ENCODE measurements at places on chromosomes 7 and 10.

DNA sequence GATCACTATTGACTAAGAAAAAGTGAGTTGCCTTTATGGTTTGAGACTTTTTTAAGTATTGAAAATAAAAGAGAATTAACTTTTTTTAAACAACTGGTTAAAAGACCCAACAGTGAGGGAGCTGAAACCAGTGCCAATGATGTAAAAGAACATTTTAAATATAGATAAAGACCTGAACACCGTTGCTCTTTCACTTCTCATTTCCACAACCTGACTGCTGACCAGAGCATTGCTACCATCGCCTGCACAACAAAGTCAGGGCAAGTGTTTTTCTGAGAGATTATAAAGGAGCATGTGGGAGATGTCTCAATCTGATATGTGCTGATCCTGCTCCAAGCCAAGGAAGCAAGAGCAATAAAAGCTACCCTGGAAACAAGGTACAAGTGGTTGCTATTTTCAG, 34.7 kb downstream of the IMMP2L start:
- H3K4me3 ChIP-seq, result peak overlapping the region; percentile 61
- peaks cover 17% of the 10 kb centered on the region for H3K36me3 ChIP-seq
- H3K27ac ChIP-seq, result no peak overlapping the region
- H3K27me3 ChIP-seq, result no peaks in the 10 kb centered on the region
- H3K4me1 ChIP-seq, result peaks cover 35% of the 10 kb centered on the region

DNA sequence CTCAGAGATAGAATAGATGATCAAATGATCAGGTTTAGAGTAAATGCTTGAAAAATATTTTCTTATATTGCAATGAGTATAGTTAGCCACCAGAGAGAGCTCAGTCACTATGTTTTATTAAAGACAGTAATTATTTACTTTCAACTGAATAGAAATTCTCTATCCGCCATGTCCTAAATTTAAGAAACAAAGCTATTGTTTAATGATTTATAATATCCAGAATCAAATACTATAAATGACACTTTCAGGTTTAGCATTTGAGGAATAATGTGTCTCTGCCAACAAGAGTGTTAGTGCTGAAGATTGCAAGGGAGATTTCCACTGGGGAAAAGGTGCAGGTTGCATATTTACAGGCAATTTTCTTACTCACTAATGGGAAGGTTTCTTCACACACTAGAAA, 184.7 kb downstream of the DGKB start:
- no peaks in the 10 kb centered on the region for H3K27me3 ChIP-seq
- no peaks in the 10 kb centered on the region for H3K4me1 ChIP-seq
- DNase-seq, result no peak

DNA sequence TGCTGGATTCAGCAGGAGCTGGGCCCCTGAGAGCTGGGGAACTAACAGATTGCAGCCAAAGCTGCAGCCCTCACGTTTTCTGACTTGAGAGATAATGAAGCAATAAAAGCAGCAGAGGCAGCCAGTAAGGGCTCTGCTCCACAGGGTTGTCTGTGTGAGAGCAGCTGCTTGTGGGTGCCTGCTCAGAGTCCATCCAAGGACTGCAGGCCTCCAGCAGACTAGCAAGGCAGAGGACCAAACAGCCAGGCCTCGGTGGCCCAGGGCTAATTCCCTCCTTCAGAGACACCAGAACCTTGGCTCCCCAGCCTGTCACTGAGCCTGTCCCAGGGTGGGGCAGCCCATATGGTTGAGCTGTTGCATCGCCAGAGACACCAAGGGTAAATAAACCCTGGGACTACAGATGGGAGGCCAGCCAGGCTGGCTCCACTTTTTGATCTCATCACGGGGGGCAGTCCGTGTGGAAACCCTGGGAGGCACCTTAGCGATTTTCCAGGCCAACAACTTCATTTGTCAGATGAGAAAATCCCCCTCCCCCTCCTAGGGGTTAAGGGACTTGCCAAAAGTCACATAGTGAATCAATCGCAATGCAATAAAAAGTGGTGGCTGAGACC, 229.2 kb downstream of the WDR11 start:
- no peaks in the 10 kb centered on the region for H3K4me1 ChIP-seq
- no peak for DNase-seq
- H3K27me3 ChIP-seq, result no peaks in the 10 kb centered on the region
- no peak overlapping the region for H3K27ac ChIP-seq

DNA sequence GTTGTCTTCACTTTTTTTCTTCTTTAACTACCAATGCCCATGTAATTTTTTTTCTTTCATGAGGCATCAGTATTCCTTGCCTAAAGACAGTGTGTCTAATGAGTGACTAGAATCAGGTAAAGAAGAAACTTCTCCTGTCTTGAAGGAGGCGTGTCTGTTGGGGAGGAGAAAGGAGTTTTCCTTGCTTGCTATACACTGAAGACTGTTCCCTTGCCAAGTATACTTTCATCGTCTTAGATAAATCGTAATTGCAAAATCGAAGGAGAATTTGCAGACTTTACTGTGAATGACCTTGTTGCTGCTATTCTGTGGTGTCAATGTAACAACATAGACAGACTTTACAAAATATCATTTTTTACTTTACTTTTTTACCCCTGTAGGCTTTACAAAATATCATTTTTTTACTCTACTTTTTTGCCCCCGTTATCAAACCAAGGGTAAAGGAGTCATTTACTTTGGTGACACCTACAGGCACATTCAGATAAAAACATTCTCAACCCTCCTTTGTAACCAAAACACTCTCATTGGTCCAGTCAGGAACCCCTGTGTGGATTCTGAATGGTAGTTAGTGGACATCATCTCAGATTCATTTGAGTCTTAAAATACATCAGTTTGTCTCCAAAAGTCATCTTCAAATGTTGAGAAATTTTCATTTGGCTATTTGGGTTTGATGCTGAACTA, 232.4 kb downstream of the AHR start:
- H3K36me3 ChIP-seq, result no peaks in the 10 kb centered on the region
- H3K27ac ChIP-seq, result no peak overlapping the region
- peaks cover 3% of the 10 kb centered on the region for H3K4me1 ChIP-seq
- no peak overlapping the region for H3K4me3 ChIP-seq

DNA sequence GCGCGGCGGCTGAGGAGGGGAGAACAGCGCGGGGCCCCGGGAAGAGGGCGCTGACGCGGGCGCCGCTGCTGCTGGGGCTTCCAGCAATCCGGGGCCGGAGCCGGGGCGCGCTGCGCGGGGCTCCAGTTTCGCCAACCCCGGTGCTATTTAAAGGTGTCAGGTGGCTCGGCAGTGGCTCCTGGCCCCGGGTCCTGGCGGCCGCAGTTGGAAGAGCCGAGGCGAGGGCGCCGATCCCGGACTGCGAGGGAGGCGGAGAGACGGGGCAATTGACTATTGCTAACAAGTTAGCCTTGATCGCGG, 347 bp downstream of the LBX1 start:
- peak overlapping the region; percentile 81 for H3K4me3 ChIP-seq
- H3K36me3 ChIP-seq, result peaks cover 4% of the 10 kb centered on the region
- peak overlapping the region; percentile 70 for H3K27ac ChIP-seq
- H3K4me1 ChIP-seq, result peaks cover 57% of the 10 kb centered on the region
- H3K27me3 ChIP-seq, result peaks cover 78% of the 10 kb centered on the region
- DNase-seq, result no peak

GRCh38 chr7:158945519-158945918, 89.2 kb downstream of the DYNC2I1 start:
- H3K36me3 ChIP-seq, result peaks cover 51% of the 10 kb centered on the region
- no peaks in the 10 kb centered on the region for H3K4me1 ChIP-seq
- no peaks in the 10 kb centered on the region for H3K27me3 ChIP-seq
- no peak for DNase-seq

DNA sequence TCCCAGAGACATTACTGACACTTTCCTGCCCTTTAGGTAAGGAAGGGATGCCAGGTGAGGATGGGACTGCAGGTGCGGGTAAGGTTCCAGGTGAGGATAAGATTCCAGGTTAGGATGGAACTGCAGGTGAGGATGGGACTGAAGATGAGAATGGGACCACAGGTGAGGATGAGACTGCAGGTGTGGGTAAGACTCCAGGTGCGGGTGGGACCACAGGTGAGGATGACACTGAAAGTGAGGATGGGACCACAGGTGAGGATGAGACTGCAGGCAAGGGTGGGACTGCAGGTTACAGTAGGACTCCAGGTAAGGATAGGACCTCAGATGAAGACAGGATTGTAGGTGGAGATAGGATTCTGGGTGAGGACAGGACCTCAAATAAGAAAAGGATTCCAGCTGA, 322.3 kb downstream of the WDR37 start:
- DNase-seq, result no peak
- no peak overlapping the region for H3K27ac ChIP-seq
- H3K4me1 ChIP-seq, result no peaks in the 10 kb centered on the region
- H3K27me3 ChIP-seq, result peaks cover 61% of the 10 kb centered on the region
- no peaks in the 10 kb centered on the region for H3K36me3 ChIP-seq
- H3K4me3 ChIP-seq, result no peak overlapping the region

DNA sequence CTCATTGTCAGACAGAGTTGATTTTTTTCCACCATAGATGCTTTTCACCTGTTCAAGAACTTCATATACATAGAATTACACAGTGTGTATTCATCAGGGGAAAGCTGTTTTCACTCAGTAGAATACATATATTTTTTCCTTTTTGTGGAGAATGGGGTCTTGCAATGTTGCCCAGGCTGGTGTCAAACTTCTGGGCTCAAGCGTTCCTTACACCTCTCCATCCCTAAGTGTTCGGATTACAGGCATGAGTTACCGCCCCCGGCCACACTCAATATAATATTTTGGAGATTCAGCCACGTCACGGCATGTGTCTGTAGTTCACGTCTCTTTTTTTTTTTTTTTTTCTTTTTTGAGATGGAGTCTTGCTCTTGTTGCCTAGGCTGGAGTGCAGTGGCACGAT, 7.5 kb upstream of the SMC3 start:
- peaks cover 6% of the 10 kb centered on the region for H3K4me1 ChIP-seq
- no peaks in the 10 kb centered on the region for H3K27me3 ChIP-seq
- no peak overlapping the region for H3K4me3 ChIP-seq

- no peak overlapping the region for H3K27ac ChIP-seq
- H3K27me3 ChIP-seq, result peaks cover 15% of the 10 kb centered on the region
- H3K36me3 ChIP-seq, result no peaks in the 10 kb centered on the region
- no peak overlapping the region for H3K4me3 ChIP-seq
These were observed 252.6 kb upstream of the ZNF32 start for GRCh38 chr10:43901302-43901701.

GRCh38 chr7:116999311-116999710, 46.0 kb downstream of the ST7 start:
- no peak overlapping the region for H3K27ac ChIP-seq
- no peaks in the 10 kb centered on the region for H3K27me3 ChIP-seq
- H3K4me3 ChIP-seq, result no peak overlapping the region
- H3K36me3 ChIP-seq, result no peaks in the 10 kb centered on the region
- DNase-seq, result no peak
- H3K4me1 ChIP-seq, result no peaks in the 10 kb centered on the region

- peaks cover 26% of the 10 kb centered on the region for H3K27me3 ChIP-seq
- no peaks in the 10 kb centered on the region for H3K36me3 ChIP-seq
- H3K27ac ChIP-seq, result no peak overlapping the region
- peaks cover 15% of the 10 kb centered on the region for H3K4me1 ChIP-seq
- H3K4me3 ChIP-seq, result no peak overlapping the region
These were observed 12.7 kb downstream of the LDB3 start for GRCh38 chr10:86681047-86681446.

DNA sequence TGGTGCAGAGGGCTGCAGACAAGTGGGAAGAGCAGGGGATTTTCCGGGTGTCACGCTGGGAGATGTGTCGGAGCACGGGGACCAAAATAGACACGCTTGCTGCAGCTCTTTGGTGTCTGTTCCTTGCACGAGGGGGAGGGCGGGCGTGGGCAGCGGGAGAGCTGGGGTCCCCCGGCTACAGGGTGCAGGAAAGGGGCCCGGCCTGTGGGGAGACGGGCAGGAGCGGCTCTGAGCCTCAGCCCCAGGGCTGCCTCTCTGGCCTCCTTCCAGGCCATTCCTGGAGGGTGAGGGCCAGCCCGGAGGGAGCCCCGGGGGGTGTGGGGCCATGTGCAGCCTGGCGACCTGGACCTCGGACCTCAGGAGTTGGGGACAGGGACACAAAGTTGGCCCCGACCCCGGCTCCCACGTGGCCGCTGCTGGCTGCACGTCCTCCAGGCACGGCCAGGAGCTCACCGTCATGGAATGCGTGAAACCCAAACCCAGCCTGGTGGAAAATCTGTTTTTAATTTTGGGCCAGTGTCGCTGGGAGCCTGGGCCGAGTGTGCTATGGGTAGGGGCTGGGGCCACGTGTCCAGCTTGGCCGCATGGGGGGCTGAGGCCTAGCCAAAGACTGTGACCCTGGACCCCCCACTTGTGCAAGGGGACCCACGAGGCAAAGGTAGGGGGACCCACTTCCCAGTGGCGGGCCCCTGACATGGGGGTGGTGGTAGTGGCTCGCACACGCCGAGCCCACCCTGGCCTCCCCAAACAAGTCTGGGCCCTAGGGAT, 6.6 kb downstream of the TTYH3 start:
- no peak for DNase-seq
- peak overlapping the region; percentile 94 for H3K27ac ChIP-seq
- peak overlapping the region; percentile 79 for H3K4me3 ChIP-seq
- H3K4me1 ChIP-seq, result peaks cover 88% of the 10 kb centered on the region
- H3K27me3 ChIP-seq, result no peaks in the 10 kb centered on the region

DNA sequence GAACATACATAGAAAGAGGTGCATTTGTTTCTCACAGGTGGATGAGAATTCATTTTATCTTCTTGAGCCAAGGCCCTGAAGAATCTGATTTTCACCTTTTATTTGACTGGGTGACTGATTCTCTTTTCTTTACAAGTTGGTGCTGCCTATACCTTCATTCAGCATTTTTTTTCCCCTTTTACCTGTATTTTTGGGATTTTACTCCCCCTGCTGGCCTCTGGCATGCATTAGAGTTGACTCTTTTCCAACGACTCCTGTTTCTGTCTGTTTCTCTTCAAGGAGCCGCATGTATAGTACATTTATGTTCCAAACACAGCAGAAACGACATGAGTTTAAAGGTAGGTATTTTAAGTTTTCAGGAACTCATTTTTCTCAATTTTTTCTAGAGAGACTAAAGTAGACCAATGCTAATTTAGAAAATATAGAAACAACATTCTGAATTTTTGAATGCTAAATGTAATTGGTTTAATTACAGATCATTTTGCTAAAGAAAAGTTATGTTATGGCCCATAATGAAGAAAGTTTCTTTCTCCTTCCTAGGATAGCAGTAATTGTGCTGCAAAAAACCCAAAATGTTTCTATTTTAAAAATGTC, 149.8 kb upstream of the HDAC9 start:
- H3K4me1 ChIP-seq, result peaks cover 10% of the 10 kb centered on the region
- no peak overlapping the region for H3K27ac ChIP-seq
- H3K36me3 ChIP-seq, result peaks cover 16% of the 10 kb centered on the region
- H3K4me3 ChIP-seq, result no peak overlapping the region

DNA sequence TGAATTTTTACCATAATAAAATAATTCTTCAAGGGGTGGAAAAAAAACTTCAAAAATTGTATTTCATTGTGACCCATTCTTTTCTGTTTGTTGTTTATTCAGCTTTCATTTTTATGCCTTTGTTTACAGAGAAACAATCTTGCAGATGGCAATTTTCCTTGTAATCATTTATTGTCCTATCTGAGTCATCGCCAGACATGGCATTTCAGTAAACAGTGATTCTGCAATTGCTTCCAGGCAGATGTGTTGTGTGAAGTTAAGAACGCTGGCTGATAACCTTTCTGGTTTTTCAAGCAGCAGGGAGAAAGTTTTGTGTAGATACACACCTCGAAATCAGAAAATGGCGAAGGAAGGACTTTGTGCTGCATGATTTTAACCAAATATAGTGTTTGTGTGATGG, 80.7 kb upstream of the RPA3 start:
- DNase-seq, result no peak
- peaks cover 12% of the 10 kb centered on the region for H3K4me1 ChIP-seq
- H3K4me3 ChIP-seq, result no peak overlapping the region
- no peak overlapping the region for H3K27ac ChIP-seq

GRCh38 chr7:55550010-55550663, 22.2 kb downstream of the VOPP1 start:
- no peaks in the 10 kb centered on the region for H3K27me3 ChIP-seq
- H3K4me1 ChIP-seq, result peaks cover 71% of the 10 kb centered on the region
- H3K27ac ChIP-seq, result peak overlapping the region; percentile 89
- peaks cover 59% of the 10 kb centered on the region for H3K36me3 ChIP-seq
- H3K4me3 ChIP-seq, result peak overlapping the region; percentile 48

- H3K4me3 ChIP-seq, result no peak overlapping the region
- H3K4me1 ChIP-seq, result no peaks in the 10 kb centered on the region
- H3K27me3 ChIP-seq, result no peaks in the 10 kb centered on the region
These were observed 263.1 kb upstream of the CXCL12 start for GRCh38 chr10:44647877-44648542.
